Aorta (tissue), 5 donors: ENCODE measurements at places on chromosomes 4 and X.

GRCh38 chr4:71604785-71605184 lies 179.1 kb downstream of the GC start:
- no peak for DNase-seq

DNA sequence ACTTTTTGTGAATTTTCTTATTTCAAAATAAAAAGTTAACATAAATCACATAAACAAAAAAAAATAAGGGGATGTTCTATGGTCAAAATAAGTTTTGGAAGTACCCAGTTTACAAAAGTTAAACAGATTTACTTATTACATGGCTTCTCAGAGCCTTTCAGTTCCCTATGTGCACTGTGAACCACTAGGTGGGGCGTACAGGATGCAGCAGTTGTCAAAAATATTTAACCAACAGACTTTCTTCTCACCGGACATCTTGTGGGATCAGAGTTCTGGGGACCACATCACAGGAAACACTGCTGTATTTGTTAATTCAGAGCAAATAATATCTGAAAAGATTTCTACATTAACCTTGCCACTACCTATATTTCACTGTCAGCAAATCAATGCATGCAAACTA lies 74.1 kb downstream of the SMARCA1 start:
- no peak for DNase-seq

DNA sequence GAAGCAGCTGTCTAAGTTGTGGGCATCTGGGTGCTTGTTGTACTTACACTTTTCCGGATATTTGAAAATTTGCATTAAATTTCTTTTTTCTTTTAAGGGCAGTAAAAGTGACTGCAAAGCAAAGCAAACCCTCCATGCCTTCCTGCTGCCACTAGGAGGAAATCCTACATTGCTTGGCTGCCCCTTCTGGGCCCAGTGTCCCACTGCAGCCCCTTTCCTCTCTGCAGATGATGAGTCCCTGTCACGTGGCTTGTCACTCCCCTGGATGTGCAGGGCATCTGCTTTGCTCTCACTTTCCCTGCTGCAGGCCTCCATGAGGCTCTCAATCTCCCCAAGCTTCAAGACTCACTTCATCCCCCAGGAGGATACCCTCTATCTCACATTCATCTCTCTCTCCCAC lies 12.7 kb downstream of the TSR2 start:
- DNase-seq: no peak

GRCh38 chr4:69753686-69754085 lies 6.7 kb downstream of the SULT1B1 start:
- no peak for DNase-seq

DNA sequence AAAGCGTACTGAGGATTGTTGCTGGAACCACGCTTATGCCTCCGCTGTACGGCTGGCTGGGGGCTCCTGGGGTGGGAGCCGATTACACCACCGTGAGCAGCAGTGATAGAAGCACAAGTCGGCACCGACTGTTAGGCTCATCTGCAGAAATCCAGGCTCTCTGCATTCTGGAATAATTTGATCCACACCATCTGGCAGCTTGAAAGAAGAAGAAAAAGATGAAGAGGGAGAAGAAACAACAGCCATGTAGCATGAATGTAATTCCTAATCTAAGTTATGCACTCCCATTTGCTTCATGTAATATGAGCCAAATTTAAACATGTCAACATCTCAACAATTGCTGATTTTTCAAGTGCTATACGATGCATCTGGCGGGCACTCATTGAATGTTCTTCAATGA lies 84.6 kb upstream of the DHX15 start:
- DNase-seq: no peak

- no peak for DNase-seq
These were observed 65.8 kb upstream of the MMAA start for GRCh38 chr4:145553375-145553774.

- peak; percentile 55 for DNase-seq
These were observed 161.7 kb downstream of the BTC start for GRCh38 chr4:74632634-74633033.

- no peak for DNase-seq
These were observed 932 bp upstream of the SHISA3 start for GRCh38 chr4:42396361-42396751.

DNA sequence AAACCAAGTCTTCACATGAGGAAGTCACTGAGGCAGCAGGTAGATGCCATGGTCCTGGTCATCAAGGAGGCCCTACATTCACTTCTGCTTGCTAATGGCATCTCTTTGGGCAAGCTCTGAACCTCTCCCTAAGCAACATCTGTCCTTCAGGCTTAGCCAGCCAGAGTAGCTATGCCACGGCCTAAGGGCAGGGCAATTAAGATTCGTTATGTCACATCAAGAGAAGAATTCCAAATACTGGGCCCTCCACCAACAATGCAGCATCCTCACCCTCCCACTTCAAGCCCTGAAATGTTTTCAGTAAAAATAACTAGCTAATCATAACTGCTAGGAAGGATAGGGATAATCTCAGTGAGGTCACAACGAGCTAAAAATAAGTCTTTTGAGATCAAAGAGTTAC lies 120.7 kb upstream of the HCCS start:
- no peak for DNase-seq

GRCh38 chr4:100635899-100636298 lies 118.1 kb upstream of the EMCN start:
- no peak for DNase-seq

GRCh38 chrX:71057848-71058530 lies 10.1 kb downstream of the SNX12 start:
- DNase-seq: no peak

DNA sequence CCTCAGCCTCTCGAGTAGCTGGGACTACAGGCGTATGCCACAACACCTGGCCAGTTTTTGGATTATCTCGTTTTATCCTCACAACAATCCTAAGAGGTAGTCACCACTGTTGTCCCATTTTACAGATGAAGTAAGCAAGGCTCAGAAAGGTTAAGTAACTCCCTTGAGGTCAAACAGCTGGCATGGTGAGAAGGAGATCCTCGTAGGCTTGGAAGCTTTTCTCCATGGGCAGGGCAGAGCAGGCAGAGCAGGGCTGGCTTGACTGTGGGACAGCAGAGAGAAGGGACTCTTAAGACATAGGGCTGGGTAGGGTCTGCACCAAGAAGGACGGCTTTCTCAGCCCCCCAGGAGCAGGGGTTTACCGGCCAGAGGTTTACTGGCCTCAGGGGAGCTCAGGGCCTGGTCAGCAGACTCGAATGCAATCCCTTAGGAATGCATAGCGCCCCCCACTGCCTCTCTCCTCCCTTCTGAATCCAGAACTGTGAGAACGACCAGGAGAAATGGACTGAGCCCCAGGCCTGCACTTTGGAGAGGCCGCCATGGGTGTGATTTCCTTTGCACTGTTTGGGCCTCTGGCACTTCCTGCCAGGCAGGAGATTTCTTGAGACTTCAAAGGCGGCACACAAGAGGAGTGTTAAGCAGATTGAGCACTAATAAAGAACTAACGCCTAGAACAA lies 14.0 kb upstream of the CDKN2AIP start:
- no peak for DNase-seq

GRCh38 chrX:17465201-17465600 lies 90.2 kb downstream of the NHS start:
- DNase-seq: no peak

GRCh38 chrX:29617725-29618124 lies 597.6 kb upstream of the MAGEB2 start:
- no peak for DNase-seq

DNA sequence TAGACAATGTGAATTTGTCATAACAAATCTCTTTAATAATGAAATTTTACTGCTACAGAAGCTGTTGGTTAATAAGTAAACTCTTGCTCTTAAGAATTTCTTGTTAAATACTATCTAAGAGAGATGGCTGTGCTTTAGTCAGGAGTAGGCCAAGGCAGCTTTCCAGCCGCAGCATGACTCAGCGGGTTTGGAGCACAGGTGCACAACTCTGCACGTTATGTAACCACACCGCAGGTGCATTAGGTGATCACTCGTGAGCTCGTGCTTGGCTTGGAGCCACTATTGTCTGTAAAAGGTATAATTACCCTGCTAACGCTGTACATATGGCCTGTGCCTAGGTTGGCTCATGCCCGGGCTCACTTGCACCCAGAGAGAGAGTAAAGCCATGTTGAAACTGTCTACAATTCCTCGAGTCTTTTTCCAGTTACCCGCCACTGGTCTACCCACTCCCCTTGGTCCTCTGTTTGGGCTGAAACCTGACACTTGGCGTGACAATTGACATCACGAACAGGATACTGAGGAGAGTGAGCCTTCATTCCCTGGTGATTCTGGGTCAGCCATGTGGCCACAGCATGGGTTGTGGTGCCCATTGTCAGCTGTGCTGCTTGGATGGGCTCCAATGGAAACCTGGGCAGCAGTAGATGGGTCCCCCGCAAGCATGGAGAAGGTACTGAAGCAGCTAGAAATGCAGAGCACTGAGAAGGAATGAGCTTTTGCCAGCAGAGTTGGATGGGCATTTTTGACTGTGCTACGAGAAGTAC lies 18.4 kb upstream of the ANAPC4 start:
- DNase-seq: no peak

GRCh38 chrX:649166-649565 lies 18.6 kb downstream of the SHOX start:
- peak; percentile 17 for DNase-seq
